Activated CD4-positive, alpha-beta T cell treated with anti-CD3 and anti-CD28 coated beads, Interleukin-2, Interleukin-4, amounts not matched to agents 100 ng/mL and 50 ng/mL, durations not matched to agents 16 hours and 8 hours (primary cell): ENCODE measurements at places on chromosomes 7 and 10.
A peak's percentile ranks its signal among the peaks of the same experiment; 100 is the strongest.

DNA sequence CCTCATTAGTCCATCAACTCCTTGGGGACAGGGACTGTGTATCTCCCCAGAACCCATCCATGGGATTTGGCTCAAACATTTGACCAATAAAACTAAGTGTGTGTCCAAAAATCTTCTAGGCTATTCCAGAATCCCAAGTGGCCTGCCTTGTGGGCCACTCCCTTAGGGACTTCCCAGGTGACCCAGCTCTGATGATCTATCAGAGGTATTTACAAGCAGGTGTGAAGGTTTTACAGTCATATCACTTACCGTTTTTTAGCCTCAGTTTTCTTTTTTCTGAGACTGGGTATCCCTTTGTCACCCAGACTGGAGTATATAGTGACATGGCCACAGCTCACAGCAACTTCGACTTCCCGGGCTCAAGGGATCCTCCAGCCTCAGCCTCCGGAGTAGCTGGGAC, 64.4 kb downstream of the PIP4K2A start:
- DNase-seq, result no peak

- no peak for DNase-seq
Measured at GRCh38 chr10:98107644-98108430, 26.6 kb upstream of the R3HCC1L start.

DNA sequence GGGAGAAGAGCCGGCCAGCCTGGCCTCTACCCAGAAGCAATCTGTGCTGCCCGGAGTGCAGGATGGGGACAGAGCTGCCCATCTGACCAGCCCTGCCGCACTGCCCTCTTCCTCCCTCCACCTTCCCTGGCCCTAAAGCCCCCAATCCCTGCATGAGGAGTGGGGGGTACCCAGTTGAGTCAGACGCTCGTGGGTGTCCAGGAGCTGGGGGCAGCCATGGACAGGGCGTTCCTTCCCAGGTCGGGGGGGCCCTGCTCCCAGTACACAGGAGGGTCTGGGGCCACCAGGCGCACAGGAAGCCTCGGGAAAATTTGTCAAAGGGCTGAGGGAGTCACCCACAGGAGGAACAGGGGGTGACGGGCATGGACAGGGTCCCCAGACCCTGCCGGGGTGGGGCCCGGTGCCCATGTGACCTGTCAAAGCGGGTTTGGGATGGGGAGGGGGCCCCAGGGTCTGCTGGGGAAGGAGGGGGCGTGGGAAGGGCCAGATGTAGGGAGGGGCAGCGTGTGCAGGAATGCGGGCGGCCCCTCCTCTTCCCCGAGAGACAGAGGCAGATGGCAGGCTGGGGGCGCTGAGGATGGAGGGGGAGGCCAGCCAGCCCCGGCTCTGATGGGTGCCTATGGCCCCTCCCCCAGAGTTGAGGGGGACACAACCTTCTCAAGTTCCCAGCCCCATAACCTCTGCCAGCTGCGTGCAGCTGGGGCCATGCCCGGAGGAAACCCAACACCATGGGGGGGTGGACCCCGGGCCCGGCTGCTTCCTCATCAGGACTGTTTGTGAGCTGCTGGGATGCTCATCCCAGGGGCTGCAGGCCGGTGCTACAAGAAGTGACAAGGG, 21.5 kb upstream of the GRIFIN start:
- no peak for DNase-seq

DNA sequence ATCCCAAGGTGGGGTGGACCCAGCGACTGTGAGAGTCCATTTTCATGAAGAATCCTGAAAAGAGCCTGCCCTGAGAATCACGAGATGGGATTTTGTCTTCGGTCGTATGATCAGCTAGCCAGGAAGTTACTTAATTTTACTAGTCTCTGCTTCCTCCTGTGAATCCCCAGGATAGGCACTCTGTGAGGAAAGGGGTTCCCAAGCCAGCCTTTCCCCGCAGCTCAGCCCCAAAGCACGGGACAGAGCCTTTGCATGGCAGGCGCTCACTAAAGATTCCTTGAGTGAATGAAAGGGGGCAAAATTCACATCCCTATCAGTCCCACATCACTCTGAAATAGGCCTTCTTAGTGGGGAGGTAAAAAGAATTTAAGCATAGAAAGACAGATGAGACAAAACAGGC, 219.6 kb downstream of the ADARB2 start:
- DNase-seq, result no peak

- DNase-seq, result no peak
Measured at GRCh38 chr7:79855172-79855571, 279.5 kb upstream of the GNAI1 start.

DNA sequence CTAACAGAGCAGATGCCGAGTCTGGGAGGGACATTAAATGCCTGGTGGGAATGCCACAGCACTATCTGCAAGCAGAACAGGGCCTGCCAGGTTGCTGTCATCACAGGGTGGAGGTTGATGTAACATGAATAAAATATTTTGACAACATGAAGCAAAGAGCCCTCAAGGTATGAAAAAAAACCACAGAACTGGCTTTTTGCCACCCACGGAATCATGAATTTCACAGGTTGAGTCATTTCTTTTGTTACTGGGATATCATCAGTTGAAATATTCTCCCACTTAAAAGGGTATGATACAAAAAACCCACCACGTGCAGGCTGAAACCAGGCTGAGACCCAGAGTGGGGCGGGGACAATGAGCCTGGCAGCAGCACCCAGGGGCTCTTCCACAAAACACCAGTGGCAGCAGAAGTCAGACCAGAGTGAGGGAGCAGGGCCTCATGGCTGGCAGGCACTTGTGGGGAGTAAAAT, 220.1 kb downstream of the TNS3 start:
- peak; percentile 55 for DNase-seq

DNA sequence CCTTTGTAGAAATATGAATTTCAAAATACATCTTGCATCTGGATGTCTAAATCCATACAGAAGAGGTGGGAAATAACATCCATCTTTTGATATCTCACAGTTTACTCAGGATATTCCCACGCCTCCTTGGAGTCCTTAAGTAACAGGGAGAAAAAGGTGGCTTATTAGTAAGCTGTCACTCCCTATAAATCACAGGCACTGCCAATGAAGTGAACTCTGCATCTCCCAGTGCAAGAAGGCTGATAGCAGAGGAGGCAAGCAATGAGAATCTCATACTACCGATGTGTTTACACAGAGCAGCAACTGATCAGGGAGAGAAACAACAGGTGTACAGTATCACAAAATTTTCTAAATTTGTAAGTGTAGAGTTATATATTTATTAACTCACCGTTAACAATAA, 551.8 kb downstream of the NXPH1 start:
- no peak for DNase-seq

GRCh38 chr10:97991871-97992270, 38.5 kb downstream of the CRTAC1 start:
- DNase-seq, result no peak

DNA sequence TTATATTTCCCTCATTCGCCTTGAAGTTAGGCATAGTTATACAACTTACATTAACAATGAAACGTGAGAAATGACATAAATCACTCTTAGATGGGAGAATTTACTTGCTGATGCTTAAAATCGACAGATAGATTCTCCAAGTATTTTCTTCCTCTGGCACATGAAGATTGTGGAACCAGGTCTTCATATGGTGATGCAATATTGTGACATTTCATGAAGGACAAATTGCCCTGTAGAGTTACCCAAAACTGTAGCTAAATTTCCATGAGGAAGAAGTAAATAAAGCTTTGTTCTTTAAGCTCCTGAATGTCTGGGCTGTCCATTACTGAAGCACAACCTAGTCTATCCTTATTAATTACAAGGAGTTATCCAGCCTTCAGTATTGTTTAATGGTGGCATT, 353.1 kb downstream of the THSD7A start:
- no peak for DNase-seq

DNA sequence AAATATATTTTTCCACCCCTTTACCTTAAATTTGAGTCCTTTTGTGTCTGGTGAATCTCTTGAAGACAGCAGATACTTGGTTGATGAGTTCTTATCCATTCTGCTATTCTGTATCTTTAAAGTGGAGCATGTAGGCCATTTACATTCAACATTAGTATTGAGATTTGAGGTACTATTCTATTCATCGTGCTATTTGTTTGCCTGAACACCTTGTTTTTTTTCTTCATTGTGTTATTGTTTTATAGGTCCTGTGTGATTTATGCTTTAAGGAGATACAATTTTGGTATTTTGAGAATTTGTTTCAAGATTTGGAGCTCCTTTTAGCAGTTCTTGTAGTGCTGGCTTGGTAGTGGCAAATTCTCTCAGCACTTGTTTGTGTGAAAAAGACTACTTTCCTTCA, 29.9 kb downstream of the GDI2 start:
- DNase-seq, result no peak

DNA sequence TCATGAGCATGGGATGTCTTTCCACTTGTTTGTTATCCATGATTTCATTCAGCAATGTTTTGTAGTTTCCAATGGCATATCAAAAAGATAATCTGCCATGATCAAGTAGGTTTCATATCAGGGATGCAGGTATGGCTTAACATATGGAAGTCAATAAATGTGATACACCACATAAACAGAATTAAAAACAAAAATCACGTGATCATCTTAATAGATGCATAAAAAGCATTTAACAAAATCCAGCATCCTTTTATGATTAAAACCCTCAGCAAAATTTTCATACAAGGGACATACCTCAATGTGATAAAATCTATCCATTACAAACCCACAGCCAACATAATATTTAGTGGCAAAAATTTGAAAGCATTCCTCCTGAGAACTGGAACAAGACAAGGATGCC, 90.3 kb downstream of the ZNF37A start:
- no peak for DNase-seq
